ENCODE measurements at places on chromosomes 6 and 20.

GRCh38 chr20:17850684-17851026 is 117.9 kb downstream of the SNX5 start:
- DNase-seq = no peak

DNA sequence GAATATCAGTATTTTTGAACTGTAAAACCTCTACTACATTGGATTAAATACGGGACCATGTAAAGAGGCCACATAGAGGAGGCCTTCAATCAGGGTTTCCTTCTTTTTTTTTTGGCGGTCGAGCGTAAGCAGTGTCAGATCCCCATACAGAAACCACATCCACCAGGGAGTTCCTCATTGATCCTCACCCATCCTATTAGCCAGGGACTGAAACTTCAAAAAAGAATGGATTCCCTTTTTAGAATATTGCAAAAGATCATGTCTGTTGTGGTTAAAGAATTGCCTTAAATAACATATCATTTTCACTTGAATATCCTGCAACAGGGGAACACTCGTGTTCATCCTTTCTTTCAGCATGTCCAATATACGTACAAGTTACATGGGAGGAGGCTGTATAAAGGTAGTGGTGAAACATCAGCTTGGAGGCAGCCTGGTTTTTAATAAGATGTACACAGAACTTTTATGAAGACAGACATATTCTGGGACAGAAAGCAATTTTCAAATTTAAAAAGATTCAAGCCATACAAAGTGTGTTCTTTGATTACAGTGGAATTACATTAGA is 96.1 kb downstream of the PPP1R14C start:
- DNase-seq = no peak

DNA sequence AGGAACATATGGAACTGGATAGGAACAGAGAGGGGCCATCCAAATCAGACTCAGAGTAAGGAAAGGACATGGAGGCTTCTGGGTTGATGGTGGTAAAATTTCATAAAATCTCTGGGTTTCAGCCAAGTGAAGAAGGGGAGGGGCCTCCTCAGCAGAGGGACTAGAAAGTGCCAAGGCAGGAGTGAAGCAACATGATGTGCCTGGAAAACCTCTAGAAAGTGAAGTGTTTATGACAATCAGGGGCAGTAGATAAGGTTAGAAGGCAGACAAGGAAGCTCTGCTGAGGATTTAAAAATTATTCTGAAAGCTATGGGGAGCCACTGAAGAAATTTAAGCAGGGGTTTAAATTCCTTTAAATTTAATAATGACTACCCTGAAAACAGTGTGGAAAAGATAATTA is 126.0 kb upstream of the TENT5A start:
- no peak for DNase-seq

DNA sequence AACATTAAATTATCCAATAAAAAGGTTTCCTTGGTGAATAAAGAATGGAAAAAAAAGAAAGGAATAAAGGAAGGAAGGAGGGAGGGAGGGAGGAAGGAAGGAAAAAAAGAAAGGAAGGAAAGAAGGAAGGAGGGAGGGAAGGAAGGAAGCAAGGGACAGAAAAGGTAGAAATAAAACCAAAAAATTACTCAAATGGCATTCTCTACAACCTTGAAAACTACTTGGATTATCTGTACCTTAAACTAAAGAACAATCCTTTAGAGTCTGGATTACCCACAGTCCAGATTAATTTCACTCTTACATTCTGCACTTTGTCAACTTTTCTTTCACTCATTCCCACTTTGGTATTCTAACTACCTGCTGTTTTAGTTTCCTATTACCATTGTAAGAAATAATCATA is 361.8 kb upstream of the ADGRB3 start:
- no peak for DNase-seq

DNA sequence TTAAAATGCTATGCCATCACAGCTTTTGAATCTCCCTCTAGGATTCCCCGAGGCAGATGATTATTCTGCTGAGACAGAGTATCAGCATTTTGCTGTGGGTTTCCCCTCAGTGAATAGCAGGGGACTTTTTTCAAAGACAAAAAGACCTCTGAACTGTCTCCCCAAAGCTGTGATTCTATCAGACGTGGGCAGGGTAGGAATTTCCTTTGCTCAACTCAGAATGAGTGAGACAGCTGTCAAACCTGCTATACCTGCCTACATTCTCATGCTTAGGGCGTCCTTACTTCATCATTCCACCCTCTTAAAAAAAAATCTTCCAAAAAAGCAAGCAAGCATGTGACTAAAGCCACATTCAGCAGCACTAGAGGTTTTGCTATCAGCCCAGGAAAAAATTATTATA is 147.6 kb upstream of the FAM83B start:
- DNase-seq = no peak

GRCh38 chr6:81844686-81845085 is 92.2 kb upstream of the TENT5A start:
- no peak for DNase-seq

- no peak for DNase-seq
Observed at GRCh38 chr20:9829835-9830234, 9.0 kb downstream of the PAK5 start.

- DNase-seq = no peak
Observed at GRCh38 chr6:116445102-116445501, 16.1 kb upstream of the CALHM6 start.

GRCh38 chr6:124200661-124201060 is 397.0 kb downstream of the NKAIN2 start:
- no peak for DNase-seq

- DNase-seq = no peak
Observed at GRCh38 chr6:152223636-152224035, 413.5 kb downstream of the SYNE1 start.

GRCh38 chr6:113875470-113875869 is 18.3 kb downstream of the MARCKS start:
- no peak for DNase-seq

DNA sequence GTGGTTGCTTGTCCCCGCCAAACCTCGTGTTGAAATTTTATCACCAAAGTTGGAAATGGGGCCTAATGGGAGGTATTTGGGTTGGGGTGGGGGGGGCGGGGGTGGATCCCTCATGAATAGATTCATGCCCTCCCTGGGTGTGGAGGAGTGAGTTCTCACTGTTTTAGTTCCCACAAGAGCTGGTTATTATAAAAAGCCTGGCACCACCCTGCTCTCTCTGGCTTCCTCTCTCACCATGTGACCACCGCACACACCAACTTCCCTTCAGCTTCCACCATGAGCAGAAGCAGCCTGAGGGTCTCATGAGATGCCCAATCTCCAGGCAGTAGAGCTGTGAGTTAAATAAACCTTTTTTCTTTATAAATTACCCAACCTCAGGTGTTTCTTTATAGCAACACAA is 111.3 kb downstream of the PRDM1 start:
- DNase-seq = no peak

DNA sequence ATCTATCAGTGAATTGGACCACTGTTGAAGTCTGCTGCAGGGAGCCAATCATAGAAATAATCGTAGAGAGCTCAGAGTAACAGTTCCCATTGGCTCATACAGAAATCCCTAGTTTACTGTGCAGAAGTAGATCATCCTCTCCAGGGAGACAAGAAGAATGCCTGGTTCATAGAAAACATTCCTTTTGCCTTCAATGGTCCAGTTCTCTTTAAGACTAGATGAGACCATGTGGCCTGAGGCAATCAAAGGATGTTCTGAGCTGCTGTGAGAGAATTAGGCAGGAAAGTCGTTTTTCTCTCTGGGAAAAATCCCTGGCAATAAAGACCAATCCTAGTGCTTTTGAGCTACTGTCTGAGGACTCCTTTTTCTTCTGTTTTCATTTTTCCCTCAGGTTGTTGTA is 208.4 kb downstream of the CENPW start:
- DNase-seq = no peak

GRCh38 chr20:9483131-9483530 is 31.3 kb upstream of the LAMP5 start:
- DNase-seq = no peak

All from left hindlimb (tissue), 1 donor.